Thoracic aorta (tissue), 2 donors: ENCODE measurements at places on chromosomes 4 and X. TPM values are rescaled to one million over a fixed set of nuclear protein-coding genes. Genes with fewer than 3 reads are reported as not detected.

The RTL9 gene
- 0.27 TPM for total RNA-seq

DNA sequence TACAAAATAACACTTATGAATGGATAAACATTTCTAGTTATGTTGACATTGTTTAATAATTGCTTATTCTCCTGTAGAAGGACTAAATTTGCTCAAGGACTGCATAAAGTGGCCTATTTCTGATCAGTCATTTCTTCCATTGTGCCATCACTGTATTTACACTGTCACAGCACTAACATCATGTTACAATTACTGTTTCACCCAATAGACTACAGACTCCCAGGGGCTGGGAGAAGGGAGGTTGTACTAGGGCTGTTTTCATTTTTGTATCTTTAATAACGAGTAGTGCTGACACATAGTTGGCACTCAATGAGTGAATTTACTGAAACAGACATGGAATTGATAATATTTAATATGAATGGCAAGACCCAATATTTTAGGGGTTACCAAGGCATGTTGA, 139.5 kb downstream of the SLC10A7 start:
- DNase-seq: no peak

The ACSL1 gene
- total RNA-seq: 90.4 TPM

- no peak for DNase-seq
These were observed 198.7 kb downstream of the QDPR start for GRCh38 chr4:17313194-17313593.

GRCh38 chr4:111991797-111992196, 153.5 kb upstream of the FAM241A start:
- no peak for DNase-seq

GRCh38 chrX:47662144-47662657, 3.2 kb upstream of the UXT start:
- DNase-seq: no peak

- DNase-seq: no peak
These were observed 2073.8 kb upstream of the TENM3 start for GRCh38 chr4:180169394-180169793.

DNA sequence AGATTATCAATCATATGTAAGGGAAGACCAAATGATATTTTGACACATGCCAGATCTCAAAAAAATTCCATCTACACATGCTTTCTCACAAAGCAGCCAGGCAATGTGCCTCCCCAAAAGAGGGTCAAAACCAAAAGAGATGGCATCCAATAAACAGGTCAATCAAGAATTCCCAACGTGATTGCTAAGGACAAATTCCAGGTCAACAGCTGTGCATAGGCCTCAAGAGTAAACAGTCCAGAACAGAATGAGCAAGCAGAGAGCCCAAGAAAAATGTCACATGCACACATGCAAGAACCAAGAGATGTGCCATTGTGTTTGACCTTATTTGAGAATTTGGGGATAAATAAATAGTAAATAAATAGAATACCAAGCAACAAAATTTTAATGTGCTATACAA, 136.7 kb downstream of the APBB2 start:
- no peak for DNase-seq

DNA sequence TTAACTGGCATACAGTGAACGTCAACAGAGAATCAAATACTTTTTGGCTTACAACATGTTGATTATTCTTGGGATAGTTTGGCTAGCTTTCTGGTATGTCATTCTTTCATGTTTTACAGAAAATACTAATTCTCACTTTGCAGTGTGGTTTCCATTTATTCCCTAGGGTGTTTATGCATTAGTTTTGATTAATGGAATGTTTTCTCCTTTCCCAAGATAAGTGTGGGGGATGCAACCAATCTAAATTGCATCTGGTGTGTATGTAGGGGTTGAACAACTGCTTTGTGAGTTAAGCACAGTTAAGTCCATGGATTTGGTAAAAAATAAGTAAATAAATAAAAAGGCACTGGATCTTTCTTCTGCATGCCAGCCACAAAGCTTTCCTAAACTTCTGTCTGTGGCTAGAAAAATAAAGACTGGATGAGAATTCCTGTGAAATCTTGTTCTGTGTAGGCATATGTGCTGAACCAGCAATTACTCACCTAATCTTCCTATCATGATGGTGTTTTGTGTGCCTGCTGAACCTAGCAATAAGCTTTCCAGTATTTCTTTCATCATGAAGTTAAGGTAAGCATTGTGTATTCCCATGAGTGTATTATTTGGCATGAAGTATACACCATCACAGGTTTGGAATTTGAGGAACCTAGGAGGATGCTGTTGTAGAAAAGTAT, 50.6 kb upstream of the TENM3 start:
- DNase-seq: no peak

DNA sequence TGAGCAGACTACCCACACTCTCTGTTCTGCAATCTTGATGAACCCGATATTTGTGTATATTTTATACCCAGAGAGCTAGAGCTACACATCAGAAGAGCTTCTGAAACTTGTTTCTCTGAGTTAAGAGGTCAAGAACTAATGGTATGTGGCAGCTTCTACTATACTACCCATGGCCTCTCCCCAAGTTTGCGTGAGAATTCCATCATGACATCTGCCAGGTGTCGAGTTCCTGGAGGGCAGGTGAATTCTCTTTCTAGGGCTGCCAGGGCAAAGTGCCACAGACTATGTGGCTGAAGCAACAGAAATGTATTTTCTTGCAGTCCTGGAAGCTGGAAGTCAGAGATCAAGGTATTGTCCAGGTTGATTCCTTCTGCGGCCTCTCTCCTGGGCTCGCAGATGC, 4.4 kb downstream of the SORCS2 start:
- DNase-seq: no peak

The CFAP47 gene
- total RNA-seq: not detected

DNA sequence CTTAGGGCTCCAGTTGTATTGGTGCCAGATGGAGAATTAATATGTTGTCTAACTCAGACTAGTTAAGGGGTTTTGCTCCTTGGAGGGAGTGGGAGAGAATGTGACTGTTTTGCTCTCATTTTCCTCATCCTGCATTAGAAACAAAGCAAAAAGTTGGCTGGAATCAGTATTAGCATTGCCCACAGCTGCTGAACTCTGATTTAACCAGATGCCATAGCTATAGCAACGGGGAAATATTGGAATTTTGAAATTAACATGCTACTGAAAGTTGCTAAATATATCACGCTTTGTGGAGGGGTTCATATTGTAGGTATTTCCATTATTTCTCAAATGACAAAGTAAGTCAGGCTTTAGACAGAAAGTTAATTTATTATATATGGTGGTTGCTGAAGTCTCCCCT, 66.7 kb upstream of the EOLA2 start:
- no peak for DNase-seq

The CSAG3 gene
- not detected for total RNA-seq

DNA sequence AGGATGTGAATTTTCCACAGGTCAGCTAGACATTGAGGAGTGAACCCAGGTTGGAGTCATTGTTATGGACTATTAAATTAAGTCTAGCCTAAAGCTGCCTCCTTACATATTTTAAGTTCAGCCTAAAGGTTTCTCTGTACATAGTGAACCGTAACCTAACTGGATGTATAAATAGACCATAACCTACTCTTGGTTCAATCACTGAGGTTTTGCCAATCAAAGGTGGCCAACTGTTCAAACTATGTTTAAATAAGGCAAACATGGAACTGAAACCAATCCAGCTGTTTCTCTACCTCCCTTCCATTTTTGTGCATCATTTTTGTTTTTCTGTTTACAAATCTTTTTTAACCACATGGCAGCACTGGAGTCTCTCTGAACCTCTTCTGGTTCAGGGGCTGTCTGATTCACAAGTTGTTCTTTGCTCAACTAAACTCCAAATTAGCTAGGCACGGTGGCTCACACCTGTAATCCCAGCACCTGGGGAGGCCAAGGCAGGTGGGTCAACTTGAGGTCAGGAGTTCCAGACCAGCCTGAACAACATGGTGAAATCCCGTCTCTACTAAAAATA, 43.9 kb upstream of the SFRP2 start:
- DNase-seq: no peak

DNA sequence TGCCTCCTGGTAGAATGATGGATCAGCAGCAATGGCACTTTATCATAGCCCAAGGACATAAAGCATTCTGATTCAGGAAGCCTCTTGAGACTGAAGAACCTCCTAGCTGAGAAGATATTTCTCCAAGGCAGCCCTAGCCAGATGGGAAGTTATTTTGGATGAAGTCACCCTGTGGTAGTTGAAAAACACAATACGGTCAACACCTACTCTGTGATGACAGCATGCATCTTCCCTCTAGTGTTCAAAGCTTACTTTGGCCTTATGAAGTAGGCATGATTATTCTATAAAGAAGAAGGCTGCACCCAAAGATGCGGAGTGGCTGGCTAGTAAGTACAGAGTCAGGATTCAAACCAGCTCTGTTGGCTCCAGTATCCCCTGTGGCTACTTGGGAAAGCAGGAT, 47.9 kb downstream of the TLR10 start:
- DNase-seq: no peak

The TFDP3 gene
- total RNA-seq: not detected

The GLRA2 gene
- not detected for total RNA-seq

The POU3F4 gene
- total RNA-seq: not detected

The SRD5A3 gene
- 6.4 TPM for total RNA-seq

DNA sequence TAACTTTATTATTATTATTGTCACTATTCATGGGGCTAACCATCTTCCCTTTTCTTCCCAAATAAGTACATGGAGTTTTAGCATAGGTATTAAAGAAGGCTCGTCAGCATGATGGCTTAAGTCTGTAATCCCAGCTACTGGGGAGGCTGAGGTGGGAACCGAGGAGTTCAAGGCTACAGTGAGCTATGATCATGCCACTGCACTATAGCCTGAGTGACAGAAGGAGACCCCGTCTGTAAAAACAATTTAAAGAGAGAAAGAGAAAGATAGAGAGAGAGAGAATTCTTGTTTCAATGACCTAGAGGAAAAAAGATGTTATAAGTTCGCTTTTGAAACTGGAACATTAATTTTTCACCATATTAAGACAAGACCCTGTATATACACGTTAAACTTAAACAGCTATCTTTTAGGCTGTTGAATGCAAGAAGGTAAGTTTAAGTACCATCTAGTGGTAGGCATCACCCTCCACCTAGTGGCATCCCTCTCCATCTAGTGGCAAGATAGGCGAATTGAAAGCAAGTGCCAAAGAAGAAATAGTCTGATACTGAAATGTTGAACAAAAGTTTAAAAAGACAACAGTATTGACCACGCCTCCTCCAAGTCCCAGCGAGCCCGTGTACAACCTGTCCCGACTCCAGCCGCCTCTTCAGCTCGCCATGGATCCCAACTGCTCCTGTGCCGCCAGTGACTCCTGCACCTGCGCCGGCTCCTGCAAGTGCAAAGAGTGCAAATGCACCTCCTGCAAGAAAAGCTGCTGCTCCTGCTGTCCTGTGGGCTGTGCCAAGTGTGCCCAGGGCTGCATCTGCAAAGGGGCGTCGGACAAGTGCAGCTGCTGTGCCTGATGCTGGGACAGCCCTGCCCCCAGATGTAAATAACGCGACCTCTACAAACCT, 26.0 kb upstream of the YTHDC1 start:
- no peak for DNase-seq

The DUSP9 gene
- not detected for total RNA-seq

- no peak for DNase-seq
These were observed 39.2 kb downstream of the MTHFD2L start for GRCh38 chr4:74197080-74197479.

The PAGE1 gene
- not detected for total RNA-seq

DNA sequence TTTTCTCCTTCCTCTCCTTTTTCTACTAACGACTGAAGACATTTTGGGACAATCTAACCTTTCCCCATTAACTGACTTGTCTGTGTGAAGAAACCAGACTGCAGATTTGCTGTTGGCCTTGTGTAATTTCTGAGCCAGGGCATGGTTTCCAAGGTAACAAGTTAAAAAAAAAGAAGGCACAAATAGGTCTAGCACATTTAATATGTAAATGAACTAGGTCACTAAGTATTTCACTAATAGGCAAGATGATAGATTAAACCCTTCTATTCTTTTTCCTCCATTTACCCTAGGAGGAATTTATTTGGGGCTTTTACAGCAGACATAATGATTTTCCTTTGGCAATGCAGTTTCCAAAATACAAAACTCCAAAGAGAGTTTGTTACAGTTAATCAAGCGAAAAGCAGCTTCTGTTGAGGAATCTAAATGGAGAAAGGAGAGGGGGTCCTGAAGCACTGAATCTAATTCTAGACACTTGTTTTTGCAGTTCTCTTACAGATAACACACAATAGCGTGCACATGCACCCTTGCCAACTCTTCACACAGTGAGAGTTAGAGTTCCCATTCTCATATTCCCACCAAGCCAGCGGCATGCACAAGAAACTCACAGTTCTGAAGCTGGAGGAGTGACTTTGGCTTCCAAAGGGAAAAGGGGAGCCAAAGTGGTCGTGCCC, 72.0 kb downstream of the TSPAN5 start:
- no peak for DNase-seq

DNA sequence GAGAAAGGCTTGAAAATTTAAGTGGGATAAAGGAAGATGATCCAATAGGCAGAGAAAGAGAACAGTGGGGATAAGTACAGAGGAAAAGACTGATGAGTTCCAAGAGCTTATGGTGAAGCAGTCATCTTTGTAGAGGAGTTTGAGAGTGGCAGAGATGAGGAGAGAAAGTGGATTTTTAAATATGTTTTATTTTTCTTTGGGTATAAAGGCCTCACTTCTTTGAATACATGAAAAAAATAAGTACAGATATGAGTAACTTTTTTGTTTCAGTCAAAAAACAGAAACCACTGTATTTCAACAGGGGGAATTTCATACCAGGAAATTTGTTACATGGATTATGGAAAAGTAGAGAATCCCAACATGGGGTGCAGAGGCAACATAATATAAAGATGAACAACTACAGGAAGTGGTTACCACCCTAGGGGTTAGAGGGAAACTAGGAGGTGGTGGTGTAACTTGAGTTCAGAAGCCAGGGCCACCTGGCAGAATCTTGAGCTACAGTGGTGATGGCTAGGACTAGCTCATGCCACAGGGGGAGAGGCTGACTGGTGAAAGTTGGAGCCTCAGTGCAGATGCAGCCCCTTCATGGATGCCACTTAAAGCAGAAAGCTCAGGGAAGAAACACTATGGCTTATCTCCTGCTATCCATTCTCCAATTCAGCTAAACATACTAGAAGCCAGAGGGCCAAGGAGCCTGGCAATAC, 3.4 kb upstream of the CYBB start:
- no peak for DNase-seq

DNA sequence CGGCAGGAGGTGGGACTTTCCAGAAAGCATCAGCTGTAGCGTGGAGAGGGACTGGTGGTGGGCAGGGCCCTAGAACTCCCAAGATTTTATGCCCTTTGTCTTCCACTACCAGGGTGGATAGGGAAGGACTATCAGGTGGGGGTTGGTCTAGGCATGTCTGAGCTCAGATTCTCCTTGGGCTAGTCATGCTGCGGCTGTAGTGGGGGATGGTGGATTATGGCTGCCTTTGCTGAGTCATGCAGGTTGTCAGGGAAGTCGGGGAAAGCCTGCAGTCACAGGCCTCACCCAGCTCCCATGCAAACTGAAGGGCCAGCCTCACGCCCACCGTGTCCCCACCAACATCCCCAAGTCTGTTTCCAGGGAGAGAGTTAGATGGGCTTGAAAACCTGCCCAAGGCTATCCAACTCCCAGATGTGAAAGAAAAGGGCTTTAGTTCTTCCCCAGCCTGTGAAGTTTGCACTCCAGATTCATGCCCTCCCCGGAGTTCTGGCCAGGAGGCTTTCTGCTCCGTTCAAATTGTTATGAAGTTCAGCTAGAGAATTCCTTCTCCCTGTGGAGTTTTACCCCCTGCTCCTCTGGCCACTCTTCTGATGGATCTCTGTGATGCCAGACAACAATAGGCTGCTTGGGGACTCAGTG, 13.4 kb upstream of the MEPE start:
- DNase-seq: no peak
